ENCODE measurements at places on chromosomes 7 and 10.

DNA sequence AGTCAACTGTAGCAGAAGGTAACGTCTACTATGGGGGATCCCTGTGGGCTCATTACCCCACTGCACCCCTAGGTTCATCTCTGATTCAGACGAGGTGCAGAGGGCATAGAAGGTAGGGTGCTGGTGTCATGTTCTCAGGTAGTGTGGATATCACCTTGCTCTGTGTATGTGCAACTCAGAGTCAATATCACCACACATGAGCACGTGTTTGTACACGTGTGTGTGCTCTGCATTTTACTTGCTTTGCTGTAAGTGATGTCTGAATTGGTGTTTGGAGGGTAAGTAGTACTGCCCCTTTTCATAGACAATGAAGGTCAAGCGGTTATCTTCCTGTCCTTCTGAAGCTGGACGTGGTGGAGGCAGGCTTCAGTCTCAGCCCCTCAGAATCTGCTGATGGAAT, 10.4 kb downstream of the DMBT1 start:
- DNase-seq = no peak

DNA sequence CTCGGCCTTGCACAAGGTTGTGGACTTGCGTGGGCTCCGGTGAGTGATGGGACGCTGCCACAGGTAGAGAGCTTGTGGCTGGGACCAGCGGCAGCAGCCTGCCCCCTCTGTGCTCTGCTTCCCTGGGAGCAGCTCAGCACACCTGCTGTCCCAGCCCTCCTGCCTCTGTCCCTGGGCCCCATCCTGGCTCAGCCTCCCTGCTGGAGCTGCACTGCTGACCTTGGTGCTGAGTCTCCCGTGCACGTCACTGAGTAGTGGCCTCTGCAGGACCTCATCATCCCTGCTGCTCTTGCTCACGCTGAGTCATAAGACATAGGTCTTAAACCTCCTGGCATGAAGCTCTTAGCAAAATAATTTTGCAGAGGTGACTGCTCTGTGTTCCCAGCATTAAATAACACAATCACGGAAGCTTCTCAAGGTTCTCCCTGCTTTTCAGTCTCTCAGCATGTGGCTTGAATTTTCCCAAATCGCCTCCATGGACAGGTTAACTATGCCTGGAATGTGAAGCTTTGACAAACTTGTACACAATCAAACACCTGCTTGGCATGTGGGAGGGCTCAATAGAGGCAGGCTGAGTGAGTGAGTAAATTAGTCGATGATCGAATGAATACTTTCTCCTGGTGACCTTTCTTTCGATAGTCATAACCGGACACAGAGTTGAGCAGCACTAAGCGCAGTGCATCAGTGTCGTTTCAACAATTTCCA, 63.8 kb upstream of the NPS start:
- DNase-seq = no peak

- no peak for DNase-seq
These were observed 22.2 kb upstream of the UNCX start for GRCh38 chr7:1210321-1210978.

DNA sequence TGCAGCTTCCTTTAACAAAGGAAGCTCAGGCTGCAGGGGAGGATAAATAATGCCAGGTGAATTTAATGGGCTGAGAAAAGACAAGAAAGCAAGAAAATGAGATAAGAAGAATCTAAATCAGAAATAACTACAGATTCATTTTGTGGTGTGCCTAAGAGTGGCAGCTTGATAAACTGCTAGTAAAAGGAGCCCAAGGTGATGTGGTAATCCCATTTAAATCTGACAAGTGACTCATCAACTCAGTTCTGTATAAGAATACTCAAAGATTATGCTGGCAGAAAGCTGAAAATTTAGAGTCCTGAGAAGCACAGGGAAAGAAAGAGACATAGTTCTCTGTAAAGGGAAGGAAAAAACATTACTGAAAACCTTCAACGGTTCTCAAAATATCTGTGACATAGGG, 109.4 kb upstream of the PDE1C start:
- no peak for DNase-seq

GRCh38 chr10:132588301-132589013, 50.9 kb downstream of the INPP5A start:
- peak; percentile 82 for DNase-seq

Measured in dermis blood vessel endothelial cell (primary cell).